ENCODE measurements at places on chromosomes 5 and 9.

DNA sequence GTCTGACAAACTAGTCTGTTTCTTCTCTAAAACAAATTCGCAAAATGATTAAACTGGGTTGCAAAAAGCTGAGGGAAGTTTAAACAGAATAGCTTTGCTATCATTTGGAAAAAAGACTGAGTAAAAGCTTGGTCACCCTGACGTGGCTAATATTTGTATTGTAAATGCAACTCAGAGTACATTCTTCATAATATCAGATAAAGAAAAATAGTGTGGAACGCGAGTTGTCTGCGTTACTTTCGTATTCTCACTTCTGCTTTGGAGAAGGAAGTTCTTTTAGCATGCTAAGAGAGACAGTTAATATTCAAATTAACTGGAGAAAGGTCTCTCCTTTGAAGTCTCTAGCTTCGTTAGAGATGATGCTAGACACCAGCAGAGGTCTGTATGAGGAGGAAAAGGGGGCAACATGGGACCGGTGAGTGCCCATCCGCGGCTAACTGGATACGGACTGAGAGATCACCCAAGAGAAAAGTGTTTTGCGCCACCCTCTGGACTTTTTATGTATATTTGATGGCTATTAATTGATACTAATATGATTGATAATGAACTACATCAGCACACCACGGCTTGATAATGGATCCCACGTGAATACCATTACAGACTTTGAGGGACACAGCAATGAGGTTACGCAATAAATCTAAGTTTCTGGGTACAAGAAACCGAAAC is 2.9 kb upstream of the CNTRL start:
- DNase-seq, result no peak

GRCh38 chr9:91847581-91848091 is 102.4 kb downstream of the ROR2 start:
- DNase-seq, result no peak

DNA sequence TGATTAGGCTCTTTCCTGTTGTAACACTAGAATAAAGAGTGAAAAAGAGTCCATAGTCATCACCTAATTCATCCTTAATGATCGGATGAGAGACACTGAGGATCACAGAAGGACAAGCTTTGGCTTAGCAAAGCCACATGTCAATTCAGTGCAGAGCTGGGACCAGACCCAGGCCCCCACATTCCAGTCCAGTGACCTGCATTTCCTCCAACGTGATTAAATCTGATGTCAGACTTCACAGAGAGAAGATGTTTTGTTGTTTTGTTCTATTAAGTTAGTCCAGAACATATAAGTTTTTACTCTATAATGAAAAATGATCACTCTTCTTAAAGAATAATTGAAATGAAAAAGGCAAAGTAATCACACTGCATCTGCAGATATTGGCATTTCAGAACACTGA is 377.9 kb upstream of the PAPPA start:
- no peak for DNase-seq

GRCh38 chr5:60226128-60226527 is 332.6 kb upstream of the PDE4D start:
- no peak for DNase-seq

DNA sequence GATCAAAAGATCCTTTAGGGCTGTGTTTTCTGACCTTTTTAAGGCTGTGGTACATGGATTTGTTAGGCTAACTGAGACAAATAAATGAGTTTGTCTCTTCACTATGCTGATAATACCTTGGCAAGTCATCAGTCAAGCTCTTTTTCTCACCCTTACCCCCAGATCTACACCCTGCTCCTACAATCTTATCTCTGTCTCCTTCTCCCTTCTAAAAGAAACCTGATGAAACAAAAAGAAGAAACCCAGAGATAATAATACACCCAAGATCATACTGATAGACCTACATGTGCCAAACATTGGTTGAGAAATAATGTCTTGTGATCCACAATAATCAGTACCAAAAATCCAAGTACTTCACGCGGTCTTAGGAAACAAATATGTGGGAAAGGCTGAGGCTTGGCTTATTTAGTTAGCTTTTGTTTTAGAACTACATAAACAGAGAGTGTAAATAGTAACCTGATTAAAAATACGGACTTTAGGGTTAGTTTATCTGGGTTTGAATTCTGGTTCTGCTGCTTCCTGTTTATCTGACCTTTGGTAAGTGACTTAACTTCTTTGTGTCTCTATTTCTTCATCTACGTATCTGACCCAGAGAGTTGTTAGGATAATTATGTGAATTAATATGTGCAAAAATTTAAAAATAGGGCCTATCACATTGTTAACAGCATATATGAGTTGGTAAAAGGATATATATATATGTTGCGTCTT is 24.8 kb upstream of the PDCD1LG2 start:
- no peak for DNase-seq

GRCh38 chr9:98007251-98007928 is 24.2 kb downstream of the ANP32B start:
- DNase-seq, result no peak

DNA sequence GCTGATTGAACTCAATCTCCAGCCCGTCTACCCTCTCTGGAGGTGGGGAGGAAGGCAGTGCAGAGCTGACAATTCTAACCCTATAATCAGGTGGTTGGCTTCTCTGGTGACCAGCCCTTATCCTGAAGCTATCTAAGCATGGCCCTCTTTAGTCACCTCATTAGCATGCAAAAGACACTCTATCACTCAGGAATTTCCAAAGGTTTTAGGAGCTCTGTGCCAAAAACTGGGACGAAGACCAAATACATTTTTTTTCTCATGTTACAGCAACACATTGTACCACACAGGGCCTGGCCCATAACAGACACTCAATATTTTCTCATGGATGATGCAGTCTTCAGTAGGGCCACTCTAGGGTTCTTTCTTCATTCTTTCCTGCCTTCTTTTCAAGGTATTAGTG is 118.8 kb upstream of the VLDLR start:
- DNase-seq, result no peak

DNA sequence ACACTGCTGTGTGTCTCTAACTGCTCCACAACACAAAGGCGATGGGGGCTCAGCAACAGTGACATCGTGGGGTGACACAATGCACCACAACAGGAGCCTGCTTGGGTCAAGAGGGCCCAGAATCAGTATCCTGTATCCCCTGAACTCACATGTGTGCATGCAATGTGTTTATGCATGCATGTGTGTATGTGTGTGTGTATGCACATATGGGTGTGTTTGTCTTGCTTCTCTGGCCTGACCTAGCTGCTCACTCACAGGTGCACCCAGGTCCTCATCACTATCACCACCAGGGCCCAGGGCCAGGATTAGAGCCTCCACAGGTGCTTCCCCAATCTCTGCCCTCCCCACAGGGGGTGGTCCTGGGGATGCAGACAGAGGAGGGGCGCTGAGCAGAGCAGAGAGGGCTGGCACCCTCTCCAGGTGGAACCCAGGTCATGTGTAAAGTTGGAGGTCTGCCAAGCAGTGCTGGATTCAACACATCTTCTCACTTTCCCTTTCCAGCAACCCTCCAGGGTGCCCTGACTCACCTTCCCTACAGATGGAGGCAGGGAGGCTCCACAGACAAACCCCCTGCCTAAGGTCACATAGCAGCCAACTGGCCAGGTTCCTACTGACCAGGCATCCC is 18.1 kb upstream of the ZNF484 start:
- no peak for DNase-seq

DNA sequence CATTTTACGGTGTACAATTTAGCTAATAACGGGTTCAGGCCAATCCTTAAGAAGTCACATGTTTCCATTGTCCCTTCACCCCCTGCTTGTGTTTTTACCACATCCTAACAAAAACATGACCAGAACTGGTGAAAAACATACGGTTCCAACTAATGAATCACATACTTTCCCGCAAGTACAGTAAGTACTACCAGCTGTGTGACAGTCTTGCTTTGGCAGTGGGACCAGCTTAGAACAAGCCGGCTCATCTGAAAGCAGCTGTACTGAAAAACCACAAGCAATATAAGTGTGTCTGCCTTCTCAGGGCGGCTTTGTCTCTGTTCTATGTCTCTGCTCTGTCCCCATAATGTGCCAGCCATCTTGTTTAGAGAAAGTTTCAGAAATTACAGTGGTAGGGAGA is 242.5 kb downstream of the BNC2 start:
- no peak for DNase-seq

DNA sequence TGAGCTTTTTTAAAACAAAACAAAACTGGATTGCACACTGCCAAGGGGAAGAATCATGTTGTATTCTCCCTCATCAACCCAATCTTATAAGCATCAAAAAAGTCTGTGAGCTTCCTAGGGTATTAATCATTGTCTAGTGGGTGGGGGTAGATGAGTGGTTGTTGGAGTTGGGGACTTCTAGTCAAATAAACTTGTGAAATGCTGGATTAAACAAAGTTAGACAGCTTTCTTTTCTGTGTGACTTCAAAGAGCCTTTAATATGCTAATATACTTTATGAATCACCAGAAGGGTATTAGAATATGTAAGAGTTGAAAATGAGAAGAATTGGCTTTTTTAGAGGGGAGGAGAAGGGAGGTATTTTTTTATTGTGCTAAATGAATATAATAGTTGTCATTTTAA is 87.7 kb downstream of the GALNT10 start:
- no peak for DNase-seq

DNA sequence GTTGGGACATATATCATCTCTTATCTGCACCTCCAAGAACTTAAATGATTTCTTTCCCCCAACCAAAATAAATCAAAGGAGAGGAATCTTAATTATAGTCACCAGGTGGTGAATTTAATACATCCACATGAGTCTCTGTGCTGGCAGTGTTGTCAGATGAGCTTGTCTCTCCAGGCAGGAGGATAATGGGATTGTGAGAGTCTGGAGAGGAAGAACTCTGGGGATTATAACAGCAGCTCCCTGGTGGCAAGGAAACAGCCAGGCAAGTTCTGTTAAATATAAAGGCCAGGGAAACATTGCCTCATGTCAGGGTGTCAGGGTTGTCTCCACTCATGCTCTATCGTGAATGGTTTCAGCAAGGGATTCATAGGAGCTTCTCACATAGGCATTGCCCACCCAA is 80.8 kb downstream of the TLR4 start:
- DNase-seq, result no peak

GRCh38 chr5:746258-746761 is 38.2 kb downstream of the ZDHHC11B start:
- no peak for DNase-seq

DNA sequence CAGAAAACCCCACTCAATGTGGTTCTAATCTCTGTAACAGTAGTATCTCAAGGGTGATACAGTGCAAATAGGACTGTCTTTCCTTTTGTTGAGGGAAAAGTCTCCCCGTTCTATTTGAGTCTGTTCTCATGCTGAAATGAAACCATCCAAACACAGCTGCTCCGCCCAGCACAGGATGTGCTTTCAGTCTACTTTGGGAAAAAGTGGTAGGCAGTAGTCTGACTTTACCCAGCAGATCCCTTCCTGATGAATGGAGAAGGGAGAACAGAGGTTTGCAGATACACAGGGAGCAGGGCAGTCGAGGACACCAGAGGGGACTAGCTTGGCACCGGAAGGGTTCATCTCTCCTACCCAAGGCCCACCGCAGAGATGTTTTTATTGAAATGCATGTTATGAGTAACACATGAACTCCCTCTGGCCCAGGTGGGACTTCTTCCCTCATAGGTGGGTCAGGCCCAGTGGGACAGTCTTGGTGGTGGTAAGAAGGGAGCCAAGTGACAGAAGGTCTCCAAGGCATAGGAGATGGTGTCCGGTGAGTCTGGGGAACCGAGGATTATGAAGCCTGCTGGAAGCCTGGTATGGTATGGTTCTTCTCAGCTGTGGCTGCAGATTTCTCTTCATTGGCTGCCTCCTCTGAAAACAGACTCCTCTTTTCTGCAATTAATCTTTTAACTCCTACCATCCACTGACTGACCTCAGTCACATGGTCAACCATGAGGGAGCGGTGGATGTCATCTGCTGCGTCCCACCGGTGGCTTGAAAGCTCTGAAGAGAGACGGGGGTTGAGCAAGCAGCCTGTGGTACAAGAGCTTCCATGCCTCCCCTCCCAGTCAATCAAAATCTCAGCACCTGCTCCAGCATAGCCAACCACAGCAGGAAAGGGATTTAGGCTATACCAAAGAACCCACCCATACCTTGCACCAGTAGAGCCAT is 3.0 kb downstream of the EIF4EBP3 start:
- no peak for DNase-seq

DNA sequence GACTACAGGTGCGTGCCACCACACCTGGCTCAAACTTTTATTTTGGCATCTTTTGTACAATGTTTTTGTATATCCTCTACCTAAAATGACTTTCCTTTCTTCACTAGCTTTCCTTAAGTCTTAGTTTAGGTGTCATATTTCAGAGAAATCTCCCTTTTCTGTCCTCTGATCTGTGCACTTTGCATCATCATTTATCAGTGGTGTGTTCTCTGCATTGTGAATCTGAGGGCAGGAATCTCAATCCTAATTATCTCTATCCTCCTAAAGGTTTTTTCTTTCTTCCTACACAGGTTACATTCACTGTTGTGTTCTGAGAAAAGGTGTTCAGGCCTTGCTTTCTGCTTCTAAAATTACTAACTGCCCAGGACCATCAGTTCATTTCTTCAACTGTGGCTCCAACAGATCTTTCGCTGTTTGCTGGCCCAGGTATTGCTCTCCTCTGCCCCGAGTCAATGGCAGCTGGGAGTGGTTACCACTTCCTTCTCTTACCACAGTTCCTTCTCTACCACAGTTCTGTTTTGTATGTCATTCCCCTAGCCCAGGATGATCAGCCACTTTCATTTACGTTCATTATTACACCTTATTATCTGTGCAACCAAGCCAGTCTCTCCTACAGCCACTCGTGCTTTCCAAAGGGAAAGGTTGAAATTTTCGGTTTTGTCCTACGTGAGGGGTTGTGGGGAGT is 14.0 kb downstream of the TGFBR1 start:
- DNase-seq, result no peak

DNA sequence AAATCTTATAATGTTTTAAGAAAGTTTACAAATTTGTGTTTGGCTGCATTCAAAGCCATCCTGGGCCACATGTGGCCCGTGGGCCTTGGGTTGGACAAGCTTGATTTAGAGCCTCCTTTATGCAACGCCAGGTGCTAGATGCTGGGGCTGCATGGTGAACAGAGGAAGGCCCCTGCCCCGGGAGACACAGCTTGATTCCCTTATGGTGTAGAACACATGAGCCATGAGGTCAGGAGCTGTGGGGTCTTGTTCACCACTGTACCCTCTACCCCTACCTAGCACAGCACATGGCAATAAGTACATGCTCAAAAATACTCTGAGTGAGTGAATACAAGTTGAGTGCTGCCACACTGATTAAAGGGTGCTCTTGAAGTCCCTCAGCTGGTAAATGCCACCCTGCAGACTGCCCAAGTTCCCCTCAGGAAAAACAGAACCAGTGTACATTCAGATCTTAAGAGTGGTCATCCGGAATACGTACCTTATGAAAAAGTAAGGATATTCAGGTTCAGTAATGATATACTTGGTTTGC is 71.9 kb downstream of the ARRDC3 start:
- DNase-seq, result no peak

GRCh38 chr5:22896152-22896551 is 43.0 kb upstream of the CDH12 start:
- DNase-seq, result no peak

GRCh38 chr9:93911801-93912554 is 43.2 kb downstream of the BARX1 start:
- DNase-seq, result no peak

- no peak for DNase-seq
These were observed 74.7 kb downstream of the TMEM161B start for GRCh38 chr5:88193896-88194295.

GRCh38 chr9:70192707-70193106 is 66.1 kb upstream of the SMC5 start:
- DNase-seq, result no peak
